ENCODE measurements at places on chromosomes 6 and 20. TPM values are rescaled to one million over a fixed set of nuclear protein-coding genes. Genes with fewer than 3 reads are reported as not detected.

The DLK2 gene
- 0.38 TPM for total RNA-seq

The NKAIN2 gene
- not detected for total RNA-seq

The RAET1L gene
- not detected for total RNA-seq

The FAXC gene
- total RNA-seq: not detected

The HLA-DOB gene
- 4.9 TPM for total RNA-seq

The SPAG4 gene
- total RNA-seq: 25.0 TPM

DNA sequence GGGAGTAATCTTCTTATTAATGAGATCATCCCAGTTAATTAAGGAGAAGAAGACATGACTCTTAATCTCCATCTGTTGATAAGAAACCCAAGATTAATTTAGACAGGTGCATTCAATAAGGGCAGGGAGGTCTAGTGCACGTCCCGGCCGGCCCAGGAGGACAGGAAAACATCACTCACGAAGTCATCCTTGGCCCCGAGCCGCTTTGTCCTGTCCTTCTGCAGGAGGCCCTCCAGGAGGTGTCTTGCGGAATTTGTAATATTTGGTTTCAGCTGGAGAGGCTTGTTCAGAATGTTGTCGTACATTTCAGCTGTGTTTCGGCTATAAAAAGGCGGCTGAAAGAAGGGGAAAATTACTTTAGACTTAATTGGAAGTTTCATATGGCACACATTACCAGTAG, 118.4 kb upstream of the SLC2A12 start:
- H3K4me1 ChIP-seq: peaks cover 41% of the 10 kb centered on the region
- DNase-seq: no peak
- peaks cover 47% of the 10 kb centered on the region for H3K36me3 ChIP-seq
- H3K27ac ChIP-seq: no peak overlapping the region
- H3K27me3 ChIP-seq: no peaks in the 10 kb centered on the region

- no peaks in the 10 kb centered on the region for H3K27me3 ChIP-seq
- no peak overlapping the region for H3K4me3 ChIP-seq
- H3K4me1 ChIP-seq: no peaks in the 10 kb centered on the region
- no peaks in the 10 kb centered on the region for H3K36me3 ChIP-seq
- no peak overlapping the region for H3K27ac ChIP-seq
These were observed 112.3 kb upstream of the RPS6KA2 start for GRCh38 chr6:166739117-166739975.

GRCh38 chr6:85421972-85422371, 27.9 kb upstream of the NT5E start:
- no peak for DNase-seq
- no peaks in the 10 kb centered on the region for H3K36me3 ChIP-seq
- H3K4me3 ChIP-seq: no peak overlapping the region
- no peak overlapping the region for H3K27ac ChIP-seq
- no peaks in the 10 kb centered on the region for H3K27me3 ChIP-seq

DNA sequence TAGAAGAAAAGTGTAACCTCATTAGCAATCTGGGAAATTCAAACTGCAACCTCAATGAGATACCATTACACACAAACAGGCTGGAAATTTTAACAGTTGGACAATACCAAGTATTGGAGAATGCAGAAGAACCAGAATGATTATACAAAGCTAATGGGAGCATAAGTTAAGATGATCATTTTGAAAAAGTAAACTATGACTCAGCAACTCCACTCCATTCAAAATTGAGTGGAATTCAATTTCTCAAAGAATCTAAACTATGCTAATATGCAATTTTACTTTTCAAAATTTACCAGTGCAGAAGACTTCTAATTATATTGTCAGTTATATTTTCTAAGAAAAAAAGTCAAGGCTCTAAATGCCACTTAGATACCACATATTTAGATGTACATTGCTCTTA, 17.2 kb downstream of the GPLD1 start:
- H3K27ac ChIP-seq: no peak overlapping the region
- H3K4me1 ChIP-seq: no peaks in the 10 kb centered on the region
- H3K27me3 ChIP-seq: no peaks in the 10 kb centered on the region
- H3K36me3 ChIP-seq: no peaks in the 10 kb centered on the region

DNA sequence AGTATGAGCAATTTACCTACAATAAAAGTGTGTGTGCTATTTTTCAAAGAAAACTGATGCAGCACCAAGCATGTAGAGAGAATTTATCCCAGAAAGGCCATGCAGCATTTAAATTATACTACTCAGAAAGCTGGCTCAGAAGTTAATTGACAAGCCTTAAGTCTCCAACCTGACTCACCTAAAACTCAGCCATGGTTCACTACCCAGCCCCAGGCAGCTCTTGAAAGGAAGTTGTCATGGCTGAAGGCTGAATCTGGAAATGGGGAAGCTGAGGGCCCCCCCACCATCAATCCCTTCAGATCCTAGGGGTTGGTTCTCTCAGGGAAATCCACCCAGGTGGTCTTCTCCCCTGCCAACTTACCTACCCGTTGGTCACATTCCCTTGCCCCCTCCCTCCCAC, 19.7 kb downstream of the PPIL6 start:
- H3K4me1 ChIP-seq: no peaks in the 10 kb centered on the region
- no peak overlapping the region for H3K27ac ChIP-seq
- no peaks in the 10 kb centered on the region for H3K36me3 ChIP-seq
- no peak overlapping the region for H3K4me3 ChIP-seq
- no peak for DNase-seq

GRCh38 chr20:2331901-2332565, 36.2 kb downstream of the TGM3 start:
- no peak overlapping the region for H3K4me3 ChIP-seq
- H3K27me3 ChIP-seq: no peaks in the 10 kb centered on the region
- no peak for DNase-seq
- H3K36me3 ChIP-seq: no peaks in the 10 kb centered on the region

DNA sequence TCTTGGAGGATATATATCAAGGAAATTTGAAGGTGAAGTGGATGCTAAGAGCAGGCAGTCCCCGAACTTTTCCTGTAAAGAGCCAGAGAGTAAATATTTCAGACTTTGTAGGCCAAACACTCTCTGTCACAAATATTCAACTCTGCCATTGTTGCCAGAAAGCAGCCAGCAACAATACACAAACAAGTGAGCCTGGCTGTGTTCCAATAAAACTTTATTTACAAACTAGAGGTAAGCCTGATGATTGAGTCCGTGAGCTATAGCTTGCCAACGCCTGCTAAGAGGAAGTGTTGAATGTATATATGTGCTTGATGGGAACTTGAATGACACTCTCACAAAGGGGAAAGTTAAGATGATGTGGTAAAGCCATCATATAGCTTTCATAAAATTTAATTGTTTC, 166.0 kb upstream of the PLN start:
- no peaks in the 10 kb centered on the region for H3K4me1 ChIP-seq
- DNase-seq: no peak
- H3K4me3 ChIP-seq: no peak overlapping the region
- no peaks in the 10 kb centered on the region for H3K27me3 ChIP-seq
- H3K27ac ChIP-seq: no peak overlapping the region

DNA sequence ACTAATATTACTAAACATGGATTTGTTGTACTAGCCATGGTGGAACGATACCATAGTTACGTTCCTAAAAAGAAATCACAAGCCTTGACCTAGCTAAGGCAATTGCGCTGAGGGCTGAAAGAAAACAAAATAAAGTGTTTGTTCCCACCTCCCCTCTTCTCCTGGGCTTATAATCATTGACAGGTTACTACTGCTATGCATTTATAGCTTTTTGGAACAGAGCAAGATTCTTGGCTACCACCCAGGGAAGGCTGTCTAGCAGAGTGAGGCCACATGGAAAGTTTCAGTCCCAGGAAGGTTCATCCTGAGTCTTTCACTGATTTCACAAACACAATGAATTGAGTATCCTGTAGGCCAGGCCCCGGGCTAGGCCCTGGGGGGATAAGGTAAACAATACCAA, 84.6 kb downstream of the TMEM170B start:
- no peaks in the 10 kb centered on the region for H3K27me3 ChIP-seq
- H3K4me3 ChIP-seq: no peak overlapping the region
- DNase-seq: no peak
- no peaks in the 10 kb centered on the region for H3K4me1 ChIP-seq
- H3K36me3 ChIP-seq: no peaks in the 10 kb centered on the region
- no peak overlapping the region for H3K27ac ChIP-seq
